GOT3 (cell line): ENCODE measurements at places on chromosomes 16 and 17.

GRCh38 chr17:37770631-37771518 is 26.0 kb upstream of the HNF1B start:
- DNase-seq = peak; percentile 28

- no peak for DNase-seq
Observed at GRCh38 chr17:45357364-45357997, 40.7 kb upstream of the MAP3K14 start.

DNA sequence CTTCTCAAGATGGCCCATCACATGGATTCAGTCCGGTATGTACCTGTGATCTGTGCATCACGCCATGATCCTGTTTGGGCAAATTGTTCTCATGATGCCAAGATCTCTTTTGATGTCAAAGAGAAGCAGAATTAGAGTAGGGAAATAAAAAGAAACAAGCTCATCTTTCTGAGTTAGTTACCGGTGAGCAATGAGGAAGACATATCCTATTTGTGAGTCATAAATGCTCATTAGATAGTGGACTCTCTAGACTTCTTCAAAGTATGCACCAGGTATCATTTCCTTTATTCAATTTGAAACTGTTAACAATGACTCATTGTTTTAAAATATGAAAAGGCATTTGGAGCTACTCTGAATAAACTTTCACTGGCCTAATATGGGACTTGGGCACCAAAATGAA is 8.0 kb upstream of the KRTAP4-12 start:
- DNase-seq = no peak

DNA sequence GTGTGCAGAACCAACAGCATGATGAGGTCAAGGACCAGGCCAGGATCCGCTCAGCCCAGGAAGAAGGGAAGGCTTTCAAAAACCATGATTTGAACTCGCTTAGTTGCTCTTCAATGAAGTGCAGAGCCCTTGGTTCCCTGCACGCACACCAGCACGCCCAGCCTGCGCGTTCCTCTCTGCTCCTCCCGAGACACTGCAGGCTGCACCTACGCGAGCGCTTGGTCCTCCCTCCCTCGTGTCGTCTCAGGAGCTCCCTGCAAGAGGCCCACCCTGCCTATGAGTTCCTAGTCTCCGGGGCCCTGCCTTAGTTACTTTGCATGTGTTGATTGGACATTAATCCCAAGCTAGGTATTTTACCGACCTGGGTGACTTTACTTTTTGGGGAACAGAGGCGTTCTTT is 132.9 kb upstream of the TNRC6C start:
- no peak for DNase-seq

DNA sequence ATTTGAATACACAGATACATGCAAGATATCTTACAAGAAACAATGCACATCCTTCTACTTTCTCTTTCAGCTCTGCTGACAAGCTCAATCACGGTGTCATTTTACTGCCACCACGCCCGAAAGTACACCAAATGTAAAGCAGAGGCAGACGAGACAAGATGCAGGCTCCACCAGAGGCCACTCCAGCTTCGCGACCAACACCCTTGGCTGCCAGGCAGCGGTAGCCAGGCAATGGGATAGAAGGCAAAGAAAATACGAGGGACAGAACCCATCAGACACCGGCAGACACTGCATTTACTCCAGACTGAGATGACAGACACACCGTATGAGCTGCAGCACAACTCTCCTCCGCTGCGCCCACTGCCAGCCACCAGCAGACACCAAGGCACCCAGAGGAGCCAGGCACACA is 41.0 kb downstream of the USP22 start:
- DNase-seq = no peak

GRCh38 chr16:31043352-31043751 is 10.0 kb downstream of the STX4 start:
- DNase-seq = no peak
